ENCODE measurements at places on chromosomes 11 and 22. TPM values are rescaled to one million over a fixed set of nuclear protein-coding genes. Genes with fewer than 3 reads are reported as not detected.

DNA sequence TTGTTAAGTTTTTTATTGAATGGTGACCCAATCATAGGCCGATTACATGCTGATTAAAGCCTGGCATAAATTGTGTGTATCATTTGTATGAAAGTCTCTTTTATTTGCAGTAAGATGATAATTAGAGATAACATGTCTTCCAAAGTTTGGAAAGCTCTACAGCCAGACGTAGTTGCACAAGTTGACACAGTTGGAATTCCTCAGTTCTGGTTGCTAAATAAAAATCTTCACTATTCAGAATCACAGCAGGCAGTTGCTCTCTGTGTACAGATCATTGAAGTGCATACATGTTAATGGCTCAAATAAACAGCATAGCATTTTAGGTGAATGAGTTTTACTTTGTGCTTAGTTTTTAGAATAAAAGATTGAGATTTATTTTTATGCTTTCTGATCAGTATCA, 69.5 kb downstream of the ARHGAP42 start:
- DNase-seq: no peak

- peak; percentile 32 for DNase-seq
Measured at GRCh38 chr11:117144477-117145392, 648 bp downstream of the PAFAH1B2 start.

DNA sequence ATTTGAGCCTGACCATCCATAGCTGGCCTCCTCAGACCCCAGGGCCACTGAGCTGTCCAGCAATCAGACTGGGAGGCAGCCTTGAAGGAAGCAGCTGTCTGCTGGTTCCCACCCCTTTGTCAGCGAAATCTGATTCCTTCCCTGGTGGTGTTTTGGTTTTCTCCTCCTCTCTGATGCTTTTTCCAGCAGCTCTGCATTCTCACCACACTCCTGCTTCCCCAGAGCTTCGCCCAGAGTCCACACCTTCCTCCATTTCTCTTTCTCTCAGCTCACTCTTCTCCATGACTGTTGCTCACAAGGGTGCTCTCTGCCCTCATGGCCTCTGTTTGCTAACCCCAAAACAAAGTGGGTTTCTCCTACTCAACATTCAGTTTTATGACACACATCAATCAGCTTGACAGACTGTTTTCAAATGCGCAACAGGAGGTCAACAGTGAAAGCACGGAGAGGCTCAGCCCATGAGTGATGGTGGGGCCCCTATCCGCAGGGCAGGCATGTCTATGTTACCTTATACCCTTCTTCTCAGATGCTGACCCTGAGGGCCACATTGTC, 130.6 kb upstream of the MTNR1B start:
- no peak for DNase-seq

- DNase-seq: peak; percentile 88
Measured at GRCh38 chr22:38218661-38219622, 17.1 kb downstream of the MAFF start.

DNA sequence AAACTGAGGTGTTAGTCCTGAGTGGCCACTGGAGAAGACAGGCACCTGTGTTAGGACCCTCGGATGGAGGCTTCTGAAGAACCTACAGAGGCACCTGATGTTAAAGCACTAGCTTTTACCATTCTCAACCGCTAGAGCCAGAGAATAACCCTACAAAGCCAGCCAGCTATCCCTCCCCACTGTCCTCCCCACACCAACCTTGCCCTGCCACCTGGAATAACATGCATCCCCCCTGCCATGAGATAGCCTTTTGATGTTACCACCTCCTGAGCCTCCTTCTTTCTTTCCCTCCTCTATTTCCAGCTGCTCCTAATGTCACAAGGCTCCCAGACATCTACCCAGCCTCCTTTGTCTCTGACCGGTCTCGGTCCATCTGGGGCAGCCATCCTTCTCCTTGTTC, 28.1 kb downstream of the COMMD9 start:
- no peak for DNase-seq

- no peak for DNase-seq
Measured at GRCh38 chr22:20584872-20585638, 77.6 kb downstream of the MED15 start.

GRCh38 chr11:68416070-68416578, 44.4 kb upstream of the PPP6R3 start:
- DNase-seq: no peak

GRCh38 chr11:68661014-68661413, 23.3 kb upstream of the GAL start:
- no peak for DNase-seq

The SYTL2 gene
- total RNA-seq: 61.4 TPM

The NRGN gene
- 7.1 TPM for total RNA-seq
